Thoracic aorta (tissue), 2 donors: ENCODE measurements at places on chromosomes 16 and 17.

DNA sequence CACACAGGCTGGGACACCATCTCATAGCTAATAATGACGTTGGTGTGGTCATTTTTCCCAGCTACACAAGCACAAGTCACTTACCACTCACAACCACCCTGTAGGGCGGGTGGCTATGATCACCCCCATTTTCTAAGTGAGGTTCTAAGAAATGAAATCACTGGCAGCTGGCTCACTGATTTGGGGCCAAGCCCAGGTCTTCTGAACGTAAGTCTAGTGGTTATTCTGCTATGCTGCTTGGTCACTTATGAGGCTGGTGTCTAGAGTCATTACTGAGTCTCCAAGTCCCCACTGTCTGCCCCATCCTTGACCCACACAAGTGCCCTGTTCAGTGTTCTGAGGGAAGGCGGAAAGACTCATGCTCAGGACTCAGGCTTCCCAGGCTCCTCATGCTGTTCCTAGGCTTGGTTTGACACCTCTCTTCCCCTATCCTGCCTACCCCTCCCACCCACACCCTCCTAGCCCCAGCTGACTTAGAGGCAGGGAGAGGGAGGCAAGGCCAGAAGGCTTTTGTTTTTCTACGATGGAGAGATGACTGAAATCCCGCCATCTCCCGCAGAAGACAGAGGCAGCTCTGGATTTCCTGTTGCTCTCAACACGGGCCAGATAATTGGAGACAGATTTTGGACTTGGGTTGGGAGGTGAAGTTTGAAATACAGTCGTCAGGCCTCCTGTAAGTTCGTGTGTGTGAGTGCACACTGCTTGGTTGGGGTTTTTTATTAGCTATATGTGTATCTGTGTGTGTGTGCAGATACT lies 32.2 kb downstream of the FZD2 start:
- DNase-seq: no peak

GRCh38 chr17:34726536-34727384 lies 147.4 kb downstream of the TMEM132E start:
- DNase-seq: no peak

GRCh38 chr16:85562093-85562786 lies 50.9 kb upstream of the GSE1 start:
- DNase-seq: no peak

DNA sequence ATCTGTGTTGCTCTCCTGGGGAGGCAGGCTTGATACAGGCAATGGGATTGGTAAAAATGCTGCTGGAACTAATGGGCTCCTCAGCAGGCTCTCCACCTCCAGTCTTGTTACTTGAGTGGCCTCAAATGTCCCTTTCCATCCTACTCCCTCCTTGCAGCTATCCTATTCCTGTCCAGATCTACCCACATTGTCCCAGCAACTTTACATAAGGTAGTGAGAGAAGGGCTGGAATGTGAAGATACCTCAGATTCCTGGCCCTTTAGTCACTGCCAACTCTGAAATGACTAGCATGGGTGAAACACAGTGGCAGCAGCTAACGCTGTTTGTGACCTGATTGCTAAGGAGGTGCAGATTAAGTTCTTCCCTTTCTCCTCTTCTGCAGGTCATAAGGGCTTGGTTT lies 210.1 kb upstream of the HS3ST4 start:
- DNase-seq: no peak

DNA sequence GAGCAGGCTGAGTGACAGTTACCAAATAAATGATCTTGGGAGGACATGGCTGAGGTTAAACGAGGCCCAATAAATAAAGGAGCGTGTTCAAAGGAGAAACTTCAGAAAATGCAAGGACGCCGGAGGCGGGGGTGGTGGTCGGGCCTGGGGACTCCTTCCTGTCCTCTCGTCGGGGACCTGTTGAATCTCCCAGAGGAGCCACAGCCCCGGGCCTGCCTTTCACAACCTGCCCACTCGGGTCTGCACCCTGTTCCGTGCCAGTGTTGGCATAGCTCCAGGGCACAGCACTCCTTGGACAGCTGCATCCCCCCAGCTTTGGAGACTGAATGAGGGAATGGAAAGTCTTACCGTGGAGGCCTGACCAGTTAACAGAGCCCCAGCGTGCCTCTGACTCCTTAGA lies 8.1 kb upstream of the TBX4 start:
- no peak for DNase-seq

DNA sequence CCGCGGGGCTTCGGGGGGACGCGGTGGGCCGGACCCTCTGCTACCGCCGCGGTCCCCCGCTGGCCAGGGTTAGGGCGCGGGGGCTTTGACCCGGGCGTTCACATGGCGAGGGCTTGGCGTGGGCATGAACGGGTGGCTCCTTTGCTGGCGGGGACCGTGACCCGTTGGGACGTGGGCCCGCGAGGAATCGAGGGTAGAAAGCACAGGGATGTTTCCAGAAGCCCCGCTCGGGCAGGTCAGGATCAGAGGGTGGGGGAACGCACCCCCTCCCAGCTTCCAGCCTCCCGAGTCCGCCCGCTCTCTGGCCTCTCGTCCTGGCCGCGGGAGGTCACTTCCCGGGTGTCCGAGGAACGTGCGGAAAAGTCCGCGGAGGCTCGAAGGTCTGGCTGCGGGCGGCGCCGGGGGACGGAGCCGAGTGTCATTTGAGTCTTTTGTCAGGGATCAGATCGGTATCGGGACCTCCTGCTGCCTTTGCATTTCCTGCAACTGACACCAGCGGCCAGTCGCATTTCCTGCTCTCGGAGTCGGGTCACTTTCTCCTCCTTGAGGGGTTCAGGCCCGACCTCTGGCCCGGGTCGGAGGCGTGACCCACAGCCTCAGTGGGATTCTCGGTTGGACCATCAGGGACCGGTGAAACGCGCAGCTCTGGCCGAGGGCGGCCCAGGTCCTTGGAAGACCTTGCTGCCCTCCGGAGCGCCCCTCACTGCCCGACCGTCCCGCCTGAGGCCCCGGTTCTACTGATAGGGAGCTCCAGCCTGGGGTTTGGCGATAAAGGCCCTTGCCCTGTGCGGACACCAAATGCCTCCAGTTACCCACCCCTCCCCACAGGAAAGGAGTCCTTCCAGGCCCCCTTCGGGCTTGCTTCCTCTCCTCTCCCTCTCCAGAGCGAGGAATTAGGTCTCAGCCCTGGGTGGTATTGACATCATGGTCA lies 702 bp upstream of the WNT3 start:
- DNase-seq: no peak

GRCh38 chr16:64153718-64154117 lies 968.1 kb downstream of the CDH11 start:
- DNase-seq: no peak
